Right lobe of liver (tissue), 6 donors: ENCODE measurements at places on chromosomes 5 and 9.

- no peak for DNase-seq
Measured at GRCh38 chr5:147454996-147455677, 54.7 kb downstream of the DPYSL3 start.

- DNase-seq: no peak
Measured at GRCh38 chr9:94926431-94926800, 199.9 kb downstream of the AOPEP start.

GRCh38 chr5:126446498-126447224, 23.5 kb downstream of the GRAMD2B start:
- DNase-seq: no peak

GRCh38 chr9:21770871-21771560, 31.4 kb upstream of the MTAP start:
- no peak for DNase-seq

GRCh38 chr9:109498195-109499092, at the start of gene PTPN3:
PTPN3 (minus strand) TSS chr9:109498307; CDS start chr9:109463434, 34,873 bp downstream.
- peak; percentile 55 for DNase-seq

DNA sequence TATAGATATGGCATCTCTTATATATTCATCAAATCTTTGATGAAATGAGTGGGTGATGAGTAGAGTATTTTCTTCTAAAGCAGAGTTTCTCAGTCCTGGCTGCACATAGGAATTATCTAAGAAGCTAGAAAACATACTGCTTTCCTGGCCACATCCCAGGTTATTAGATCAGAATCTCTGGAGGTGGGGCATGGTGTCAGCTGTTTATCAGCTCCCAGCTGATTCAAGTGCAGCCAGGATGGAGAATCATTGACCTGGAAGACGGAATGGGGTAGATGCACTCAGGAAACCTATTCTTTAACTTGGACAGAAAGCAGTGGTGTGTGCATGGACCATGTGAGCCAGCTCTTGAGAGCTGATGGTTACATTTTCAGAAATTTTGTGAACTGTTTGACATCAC, 108.1 kb upstream of the IL6ST start:
- no peak for DNase-seq

- no peak for DNase-seq
Measured at GRCh38 chr9:36764364-36765076, 191.8 kb downstream of the MELK start.

DNA sequence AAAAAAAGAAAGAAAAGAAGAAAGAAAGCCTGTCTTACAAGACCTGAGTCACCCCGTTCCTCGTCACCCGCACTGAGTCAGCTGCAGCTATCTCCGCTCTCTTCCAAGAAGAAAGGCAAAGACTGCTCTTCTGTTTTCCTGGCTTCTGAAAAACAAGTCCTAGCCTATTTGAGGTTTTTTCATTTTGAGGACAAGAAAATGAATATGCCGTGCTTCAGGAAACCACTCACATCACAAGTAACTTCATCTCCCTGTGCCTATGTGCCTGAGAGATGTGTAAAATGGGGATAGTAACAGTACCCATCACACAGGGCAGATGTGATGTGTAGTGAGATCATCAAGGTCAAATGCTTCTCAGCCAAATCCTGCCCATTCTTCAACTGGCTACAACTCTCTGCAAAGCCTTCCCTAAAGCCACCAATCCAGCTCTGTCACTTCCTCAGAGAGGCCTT, 78.4 kb downstream of the GLDC start:
- DNase-seq: no peak

- DNase-seq: no peak
Measured at GRCh38 chr9:17082343-17083064, 52.3 kb upstream of the CNTLN start.

DNA sequence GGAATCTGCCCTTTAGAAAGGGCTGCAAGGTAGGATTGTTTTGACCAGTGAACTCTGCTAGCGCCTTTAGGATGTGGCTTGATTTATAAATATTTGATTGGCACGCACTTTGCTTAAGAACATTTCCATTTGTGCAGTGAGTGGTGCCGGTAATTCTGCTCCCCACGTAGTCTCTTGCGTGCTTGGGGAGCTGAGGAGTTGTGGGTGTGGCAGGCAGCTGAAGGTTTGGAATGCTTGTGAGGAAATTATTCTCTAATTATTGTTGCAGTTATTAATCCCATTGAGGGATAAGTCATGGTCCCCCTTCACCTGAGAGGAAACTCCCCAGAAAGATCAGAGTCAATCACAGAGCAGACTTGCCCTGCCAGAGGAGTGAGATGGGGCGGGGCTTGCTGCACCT, 76.7 kb downstream of the FGF1 start:
- no peak for DNase-seq

GRCh38 chr5:31047621-31048020, 145.9 kb upstream of the CDH6 start:
- DNase-seq: no peak

DNA sequence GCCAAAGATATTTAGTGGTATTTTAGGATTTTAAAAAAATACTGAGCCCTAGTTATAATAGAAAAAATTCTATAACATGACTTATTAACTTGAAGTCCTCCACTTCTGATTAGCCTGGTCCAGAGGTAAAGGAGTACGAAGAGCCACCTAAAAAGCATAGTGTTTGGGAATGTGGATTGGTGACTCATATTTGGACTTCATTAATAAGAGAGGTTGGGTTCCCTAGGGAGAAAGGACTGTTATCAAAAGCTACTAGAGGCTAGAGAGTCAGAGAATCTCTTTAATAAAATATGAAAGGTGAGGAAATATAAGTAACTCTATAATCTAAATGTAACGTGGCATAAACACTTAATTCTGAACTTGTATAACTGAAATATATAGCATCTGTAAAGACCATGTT, 180.7 kb upstream of the TARS1 start:
- DNase-seq: no peak

DNA sequence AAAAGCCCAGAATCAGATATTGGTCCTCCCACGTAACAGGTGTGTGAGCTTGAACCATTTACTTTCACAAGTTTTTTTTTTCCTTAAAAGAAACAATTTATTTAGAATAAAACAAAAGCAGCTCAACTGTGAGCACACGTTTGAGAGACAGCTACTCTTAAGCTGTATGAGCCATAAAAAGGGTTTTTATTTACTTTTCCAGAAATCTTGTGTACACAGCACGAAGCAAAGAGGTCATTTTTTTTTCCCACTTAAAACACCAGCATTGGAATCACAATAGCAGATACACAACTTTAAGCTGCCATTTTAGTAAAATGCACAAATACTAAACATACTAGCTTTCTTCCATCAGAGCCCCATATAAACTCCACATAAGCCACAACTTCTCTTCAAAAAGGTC, 44.6 kb downstream of the JAKMIP2 start:
- no peak for DNase-seq

- DNase-seq: no peak
Measured at GRCh38 chr5:16417398-16418074, 48.1 kb downstream of the ZNF622 start.

- no peak for DNase-seq
Measured at GRCh38 chr9:137234758-137235423, 4.2 kb downstream of the SLC34A3 start.

GRCh38 chr5:72234265-72234700, 85.8 kb downstream of the MRPS27 start:
- DNase-seq: no peak

DNA sequence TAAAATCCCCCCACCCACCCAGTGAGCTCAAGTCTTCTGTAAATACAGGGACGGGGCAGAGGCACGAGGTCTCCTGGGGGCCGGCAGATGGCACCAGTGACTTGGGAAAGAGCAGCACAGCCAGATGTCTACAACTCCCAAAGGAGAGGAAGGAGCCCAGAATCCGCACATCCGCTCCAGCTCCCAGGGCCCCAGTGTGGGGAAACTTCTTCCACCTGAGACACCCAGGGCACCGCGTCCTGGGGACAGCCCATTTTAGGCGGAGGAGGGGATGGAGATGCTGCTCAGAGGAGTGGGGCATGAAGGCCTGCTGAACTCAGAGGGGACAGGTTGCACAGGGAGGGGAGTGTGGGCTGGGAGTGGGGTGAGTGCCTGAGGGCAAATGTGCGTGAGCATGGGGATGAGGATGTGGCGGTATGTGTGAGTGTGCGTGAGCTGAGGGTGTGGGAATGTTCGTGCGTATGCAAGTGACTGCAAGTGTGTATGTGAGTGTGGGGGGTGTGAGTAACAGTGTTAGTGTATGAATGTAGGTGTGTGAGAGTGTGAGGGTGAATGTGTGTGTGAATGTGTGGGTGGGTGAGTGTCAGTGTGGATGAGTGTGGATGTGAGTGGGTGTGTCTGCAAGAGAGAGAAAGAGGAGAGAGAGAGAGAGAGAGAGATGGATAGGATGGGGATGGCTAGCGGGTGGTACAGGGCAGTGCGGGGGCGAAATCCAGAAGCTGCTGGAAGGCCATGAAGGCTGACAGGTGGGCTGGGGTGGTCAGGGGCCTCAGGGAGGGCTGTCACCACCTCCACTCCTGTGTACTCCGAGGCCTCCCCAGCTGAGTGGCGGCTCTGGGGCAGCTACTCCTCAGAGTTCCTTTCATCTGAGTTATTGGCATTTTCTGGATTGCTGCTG, 63.5 kb downstream of the DUSP1 start:
- no peak for DNase-seq

GRCh38 chr9:72454871-72455491, 66.4 kb upstream of the TMC1 start:
- DNase-seq: peak; percentile 62

DNA sequence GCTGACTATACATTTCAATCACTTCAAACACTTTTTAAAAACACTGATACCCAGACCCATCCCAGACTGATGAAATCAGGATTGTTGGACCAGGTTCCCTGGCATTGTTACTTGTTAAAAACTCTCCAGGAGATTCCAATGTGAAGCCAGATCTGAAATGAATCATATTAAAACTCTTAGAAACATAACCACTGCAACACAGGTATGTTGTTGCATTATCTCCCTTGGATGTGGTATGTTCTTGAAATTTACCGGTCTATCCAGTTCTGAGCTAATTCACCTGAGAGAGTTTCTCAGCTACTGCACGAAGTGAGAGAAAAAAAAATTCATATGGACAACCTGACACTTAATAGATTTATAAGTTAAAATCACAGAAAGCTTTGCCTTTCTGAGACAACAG, 21.8 kb downstream of the MEF2C start:
- no peak for DNase-seq

DNA sequence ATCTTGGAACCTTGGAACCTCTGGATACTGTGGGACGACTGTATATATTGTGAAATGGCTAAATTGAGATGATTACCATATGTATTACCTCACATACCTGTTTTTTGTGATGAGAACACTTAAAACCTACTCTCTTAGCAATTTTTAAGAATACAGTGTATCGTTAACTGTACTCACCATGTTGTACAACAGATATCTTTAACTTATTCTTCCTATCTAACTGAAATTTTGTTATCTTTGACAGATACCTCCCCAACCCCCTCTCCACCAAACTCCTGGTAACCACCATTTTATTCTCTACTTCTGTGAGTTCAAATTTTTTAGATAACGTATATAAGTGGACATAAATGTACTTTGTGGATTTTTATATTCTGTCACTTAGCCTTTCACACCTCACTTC, 126.5 kb downstream of the ZCCHC7 start:
- no peak for DNase-seq

GRCh38 chr5:88678770-88679381, 204.1 kb downstream of the MEF2C start:
- DNase-seq: no peak

GRCh38 chr5:11822598-11822997, 81.6 kb downstream of the CTNND2 start:
- no peak for DNase-seq

DNA sequence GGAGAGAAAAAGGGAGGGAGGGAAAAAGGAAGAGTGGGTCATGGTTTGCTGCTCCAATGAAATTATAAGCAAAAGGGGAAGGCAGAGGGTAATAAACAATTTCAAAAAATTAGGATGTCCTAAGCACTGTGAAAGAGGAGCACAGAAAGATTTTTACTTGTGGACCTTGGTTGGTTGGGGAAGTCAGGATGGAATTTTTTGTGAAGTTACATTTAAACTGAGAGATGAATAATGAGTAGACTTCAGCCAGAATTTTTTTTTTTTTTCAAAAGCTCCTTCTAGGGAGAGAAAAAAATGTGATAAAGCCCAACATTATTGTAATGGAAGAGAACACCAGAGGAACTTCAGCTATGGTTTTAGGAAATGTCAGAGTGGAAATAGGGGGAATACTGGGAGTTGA, 515.9 kb upstream of the PAPPA start:
- no peak for DNase-seq

DNA sequence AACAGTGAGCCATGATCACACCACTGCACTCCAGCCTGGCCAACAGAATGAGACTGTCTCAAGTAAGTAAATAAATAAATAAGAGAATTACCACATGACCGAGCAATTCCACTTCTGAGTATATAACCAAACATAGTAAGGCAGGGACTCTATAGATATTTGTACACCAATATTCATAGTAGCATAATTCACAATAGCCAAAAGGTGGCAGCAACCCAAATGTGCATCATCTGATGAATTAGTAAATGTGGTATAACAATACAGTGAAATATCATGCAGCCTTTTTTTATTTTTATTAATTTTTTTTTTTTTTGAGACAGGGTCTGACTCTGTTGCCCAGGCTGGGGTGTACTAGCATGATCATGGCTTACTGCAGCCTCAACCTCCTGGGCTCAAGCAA, 33.1 kb downstream of the ALDH7A1 start:
- DNase-seq: no peak

- DNase-seq: no peak
Measured at GRCh38 chr5:64811050-64811640, 42.4 kb downstream of the CWC27 start.

DNA sequence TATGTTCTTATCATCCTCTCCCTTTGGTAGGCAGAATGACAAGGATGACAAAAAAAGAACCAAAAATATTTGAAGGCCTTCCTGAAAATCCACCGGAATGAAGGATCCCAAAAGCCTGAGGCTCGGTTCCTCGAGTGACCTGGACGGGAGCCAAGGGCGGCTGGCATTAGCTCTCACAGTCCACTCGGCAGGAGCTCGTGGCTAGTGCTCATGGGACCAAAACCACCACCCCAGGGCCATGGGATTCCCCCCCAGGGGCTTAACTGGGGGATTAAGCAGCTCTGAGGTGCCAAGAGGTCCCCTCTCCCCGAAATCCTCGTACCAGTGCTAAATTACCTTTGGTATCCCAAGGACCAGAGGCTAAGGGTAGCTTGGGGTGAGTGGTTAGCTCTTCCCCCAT, 586 bp upstream of the PDZD2 start:
- DNase-seq: peak; percentile 22

DNA sequence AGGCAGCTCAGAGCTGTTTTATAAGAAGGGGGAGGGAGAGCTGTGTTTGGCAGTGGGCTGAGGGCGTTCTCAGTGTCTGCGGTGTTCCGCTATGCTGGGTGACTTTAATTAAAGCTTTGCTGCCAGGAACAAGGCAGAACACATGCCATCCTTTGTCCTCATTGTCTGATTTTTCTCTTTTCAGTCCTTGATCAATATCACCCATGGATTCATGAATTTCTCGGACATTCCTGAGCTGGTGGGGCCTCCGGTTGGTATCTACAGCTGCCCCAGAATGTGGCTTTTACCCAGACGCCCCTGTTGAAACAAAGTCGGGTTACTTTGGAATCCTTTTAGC, 66.5 kb upstream of the TGFBR1 start:
- DNase-seq: no peak

GRCh38 chr5:56962286-56962685, 10.4 kb upstream of the MIER3 start:
- DNase-seq: no peak
